Natural killer cell treated with Interleukin-12 subunit alpha and Interleukin-12 subunit beta and Interleukin-15 and Interleukin-18, amount 100 ng/mL, for 72 hours (primary cell): ENCODE measurements at places on chromosomes 6 and 20. TPM values are rescaled to one million over a fixed set of nuclear protein-coding genes. Genes with fewer than 3 reads are reported as not detected.

Gene COL9A3
- total RNA-seq, result not detected

GRCh38 chr20:1894471-1894950, 696 bp upstream of the SIRPA start:
- H3K27me3 ChIP-seq, result peaks cover 46% of the 10 kb centered on the region
- DNase-seq, result no peak
- no peak overlapping the region for H3K4me3 ChIP-seq

- H3K4me1 ChIP-seq, result no peaks in the 10 kb centered on the region
- no peak overlapping the region for H3K4me3 ChIP-seq
- DNase-seq, result no peak
Measured at GRCh38 chr6:113317442-113317841, 539.7 kb upstream of the MARCKS start.

GRCh38 chr20:61754976-61755778, 310.5 kb downstream of the TAF4 start:
- no peaks in the 10 kb centered on the region for H3K36me3 ChIP-seq
- no peaks in the 10 kb centered on the region for H3K4me1 ChIP-seq
- H3K27ac ChIP-seq, result no peak overlapping the region
- no peaks in the 10 kb centered on the region for H3K27me3 ChIP-seq
- no peak for DNase-seq

GRCh38 chr20:18780385-18781130, 33.0 kb upstream of the SCP2D1 start:
- no peak overlapping the region for H3K27ac ChIP-seq
- peaks cover 12% of the 10 kb centered on the region for H3K27me3 ChIP-seq
- H3K36me3 ChIP-seq, result no peaks in the 10 kb centered on the region
- no peaks in the 10 kb centered on the region for H3K4me1 ChIP-seq
- no peak for DNase-seq
- H3K4me3 ChIP-seq, result no peak overlapping the region
